ENCODE measurements at places on chromosomes 2 and 18.

DNA sequence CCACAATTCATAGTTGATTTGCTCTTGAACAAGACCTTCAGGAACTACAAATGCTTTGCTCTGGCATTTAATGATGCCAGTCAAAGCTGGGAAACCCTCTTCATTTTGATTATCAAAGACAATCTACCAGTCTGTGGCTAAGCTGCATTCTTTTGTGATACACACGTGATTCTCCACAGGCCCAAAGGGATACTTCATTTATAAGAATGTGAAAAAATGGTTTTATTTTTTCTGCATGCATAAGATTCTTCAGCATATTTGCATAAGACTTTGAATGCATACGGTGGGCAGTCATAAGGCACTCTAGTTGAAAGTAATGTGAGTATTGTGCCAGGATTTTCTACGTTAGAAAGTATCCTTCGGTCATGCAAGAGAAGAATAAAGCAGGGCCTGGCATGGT lies 33.0 kb upstream of the ARL5A start:
- DNase-seq: no peak
- H3K4me1 ChIP-seq: no peaks in the 10 kb centered on the region
- H3K36me3 ChIP-seq: no peaks in the 10 kb centered on the region
- no peaks in the 10 kb centered on the region for H3K27me3 ChIP-seq
- no peak overlapping the region for H3K27ac ChIP-seq
- H3K4me3 ChIP-seq: no peak overlapping the region

- DNase-seq: no peak
- H3K36me3 ChIP-seq: no peaks in the 10 kb centered on the region
- H3K4me3 ChIP-seq: no peak overlapping the region
- peaks cover 20% of the 10 kb centered on the region for H3K4me1 ChIP-seq
- H3K27ac ChIP-seq: no peak overlapping the region
These were observed 31.4 kb downstream of the QPCT start for GRCh38 chr2:37375741-37376288.

DNA sequence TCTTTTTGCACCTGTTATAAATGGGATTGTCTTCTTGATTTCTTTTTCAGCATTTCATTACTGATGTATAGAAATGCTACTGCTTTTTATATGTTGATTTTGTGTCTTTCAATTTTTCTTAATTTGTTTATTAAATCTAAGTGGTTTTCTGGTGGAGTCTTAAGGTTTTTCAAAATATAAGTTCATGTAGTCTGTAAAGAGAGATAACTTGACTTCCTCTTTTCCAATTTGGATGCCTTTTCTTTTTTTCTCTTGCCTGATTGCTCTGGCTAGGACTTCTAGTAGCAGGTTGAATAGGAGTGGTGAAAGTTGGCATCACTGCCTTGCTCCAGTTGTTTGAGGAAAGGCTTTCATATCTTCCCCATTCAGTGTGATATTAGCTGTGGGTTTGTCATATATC lies 28.6 kb upstream of the GALNT5 start:
- H3K27ac ChIP-seq: no peak overlapping the region
- no peaks in the 10 kb centered on the region for H3K36me3 ChIP-seq
- no peaks in the 10 kb centered on the region for H3K4me1 ChIP-seq
- no peak overlapping the region for H3K4me3 ChIP-seq

DNA sequence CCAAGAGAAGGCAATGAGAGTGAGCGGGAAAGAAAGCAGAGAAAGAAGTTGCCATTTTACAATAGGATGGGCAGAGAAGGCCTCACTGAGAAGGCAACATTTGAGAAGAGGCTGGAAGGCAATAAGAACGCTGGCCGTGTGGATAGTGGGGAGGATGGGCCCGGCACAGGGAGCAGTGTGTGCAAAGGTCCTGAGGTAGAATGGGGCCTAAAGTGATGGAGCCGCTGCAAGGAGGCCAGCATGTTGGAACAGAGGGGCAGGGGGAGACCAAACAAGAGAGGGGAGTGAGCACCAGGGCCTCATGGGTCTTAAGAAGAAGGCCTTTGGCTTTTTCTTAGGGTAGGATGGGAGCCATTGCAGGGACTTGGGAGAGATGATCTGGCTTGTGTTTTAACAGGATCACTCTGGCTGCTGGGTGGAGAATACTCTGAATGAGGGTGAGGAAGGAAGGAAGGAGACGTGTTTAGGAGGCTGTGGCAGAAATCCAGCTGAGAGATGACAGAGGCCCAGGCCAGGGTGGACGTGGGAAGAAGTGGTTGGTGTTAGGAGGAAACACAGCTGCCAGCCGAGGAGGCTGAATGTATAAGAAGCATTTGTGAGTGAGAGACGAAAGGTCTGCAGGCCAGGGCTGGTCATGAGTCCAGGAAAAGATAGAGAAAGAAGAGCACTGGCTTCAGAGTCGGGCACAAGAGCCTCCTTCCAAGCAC lies 159.8 kb downstream of the KLHL29 start:
- no peak for DNase-seq
- no peaks in the 10 kb centered on the region for H3K4me1 ChIP-seq
- no peak overlapping the region for H3K27ac ChIP-seq

GRCh38 chr2:240216167-240216566 lies 75.7 kb upstream of the OTOS start:
- H3K27ac ChIP-seq: no peak overlapping the region
- H3K4me3 ChIP-seq: no peak overlapping the region
- no peaks in the 10 kb centered on the region for H3K36me3 ChIP-seq
- no peak for DNase-seq
- peaks cover 34% of the 10 kb centered on the region for H3K27me3 ChIP-seq
- no peaks in the 10 kb centered on the region for H3K4me1 ChIP-seq

DNA sequence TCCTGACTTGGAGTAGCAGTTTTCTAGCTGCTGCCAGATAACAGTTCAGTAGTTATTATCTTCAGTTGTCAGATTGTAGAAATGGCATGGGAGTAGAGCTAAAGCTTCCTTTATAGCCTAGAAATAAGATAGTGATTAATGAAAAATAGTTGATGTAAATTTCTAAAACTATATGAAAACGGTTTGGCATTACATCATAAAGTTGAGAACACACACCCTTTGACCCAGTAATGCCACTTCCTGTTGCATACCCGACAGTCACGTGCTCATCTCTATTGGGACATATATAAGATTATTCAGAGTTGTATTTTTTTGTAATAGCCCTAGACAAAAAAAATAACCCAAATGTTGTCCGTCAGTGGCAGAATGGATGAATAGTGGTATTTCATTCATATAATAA lies 39.4 kb upstream of the ASB1 start:
- H3K27ac ChIP-seq: no peak overlapping the region
- no peaks in the 10 kb centered on the region for H3K36me3 ChIP-seq
- H3K27me3 ChIP-seq: no peaks in the 10 kb centered on the region
- H3K4me3 ChIP-seq: no peak overlapping the region
- H3K4me1 ChIP-seq: no peaks in the 10 kb centered on the region

- DNase-seq: no peak
- no peaks in the 10 kb centered on the region for H3K4me1 ChIP-seq
- no peaks in the 10 kb centered on the region for H3K27me3 ChIP-seq
- H3K27ac ChIP-seq: no peak overlapping the region
These were observed 287.2 kb upstream of the GYPC start for GRCh38 chr2:126368758-126369157.

- H3K27me3 ChIP-seq: no peaks in the 10 kb centered on the region
- peaks cover 39% of the 10 kb centered on the region for H3K4me1 ChIP-seq
- no peaks in the 10 kb centered on the region for H3K36me3 ChIP-seq
- DNase-seq: no peak
These were observed 9.3 kb upstream of the LBH start for GRCh38 chr2:30222031-30222430.

GRCh38 chr2:23788100-23788499 lies 138.8 kb downstream of the ATAD2B start:
- no peak for DNase-seq
- H3K27me3 ChIP-seq: no peaks in the 10 kb centered on the region
- H3K4me1 ChIP-seq: no peaks in the 10 kb centered on the region

- H3K36me3 ChIP-seq: no peaks in the 10 kb centered on the region
- no peak overlapping the region for H3K27ac ChIP-seq
- H3K4me1 ChIP-seq: no peaks in the 10 kb centered on the region
- H3K4me3 ChIP-seq: no peak overlapping the region
These were observed 370.7 kb upstream of the RAB12 start for GRCh38 chr18:8238507-8238906.

DNA sequence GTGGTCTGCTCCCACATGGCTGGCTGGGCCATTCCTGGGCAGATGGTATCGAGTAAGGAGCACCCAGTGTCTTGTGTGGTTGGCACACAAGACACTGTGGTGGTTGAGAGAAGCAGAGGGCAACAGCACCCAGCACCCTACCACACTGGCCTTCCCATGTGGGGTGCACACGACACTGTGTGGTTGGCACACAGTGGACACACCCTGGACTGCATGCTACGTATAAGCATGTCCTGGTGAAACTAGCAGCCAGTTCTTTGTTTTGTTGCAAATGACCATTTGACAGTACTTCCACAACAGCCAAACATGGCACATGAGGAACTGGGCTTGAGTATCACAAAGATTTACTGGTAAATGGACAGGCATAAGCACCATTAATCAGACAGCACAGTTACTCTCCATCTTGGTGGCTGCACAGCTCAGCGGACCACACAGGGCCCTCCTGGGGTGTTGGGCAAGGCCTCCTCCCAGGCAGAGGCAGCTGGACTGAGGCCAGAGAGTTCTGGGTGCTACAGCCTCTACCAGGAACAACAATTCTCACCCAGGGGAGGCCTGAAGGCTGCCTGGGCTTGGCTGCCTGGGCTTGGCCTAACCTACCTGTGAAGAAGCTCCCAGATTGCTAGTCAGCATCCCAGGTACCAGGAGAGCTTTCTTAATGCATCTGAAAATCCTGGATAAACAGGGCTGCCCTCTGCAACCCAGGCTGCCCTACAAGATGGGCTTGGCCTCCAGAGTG lies 59.3 kb upstream of the ALPP start:
- no peak for DNase-seq
- H3K36me3 ChIP-seq: peaks cover under 1% of the 10 kb centered on the region
- peak overlapping the region; percentile 38 for H3K4me3 ChIP-seq
- H3K4me1 ChIP-seq: peaks cover 74% of the 10 kb centered on the region
- H3K27ac ChIP-seq: peak overlapping the region; percentile 73

GRCh38 chr2:20611077-20611843 lies 39.6 kb downstream of the HS1BP3 start:
- no peak overlapping the region for H3K27ac ChIP-seq
- no peaks in the 10 kb centered on the region for H3K27me3 ChIP-seq
- DNase-seq: no peak
